ENCODE measurements at places on chromosomes 1 and 21. TPM values are rescaled to one million over a fixed set of nuclear protein-coding genes. Genes with fewer than 3 reads are reported as not detected.
A peak's percentile ranks its signal among the peaks of the same experiment; 100 is the strongest.

DNA sequence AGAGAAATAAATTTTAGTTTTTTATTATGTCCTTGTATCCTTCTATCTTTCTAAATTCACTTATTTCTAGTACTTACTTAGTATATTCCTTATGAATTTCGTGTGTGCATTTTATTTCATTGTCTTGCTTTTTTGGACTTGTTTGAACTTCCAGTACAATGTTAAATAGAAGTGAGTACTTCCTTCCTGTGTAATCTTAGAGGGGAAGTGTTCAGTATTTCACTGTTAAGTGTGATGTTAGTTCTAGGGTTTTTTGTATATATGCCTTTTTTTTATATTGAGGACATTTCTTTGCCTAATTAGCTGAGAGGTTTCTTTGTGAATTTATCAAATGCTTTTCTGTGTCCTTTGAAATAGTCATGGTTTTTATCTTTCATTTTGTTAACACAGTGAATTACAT lies 10.7 kb downstream of the LYPLAL1 start:
- DNase-seq: no peak

DNA sequence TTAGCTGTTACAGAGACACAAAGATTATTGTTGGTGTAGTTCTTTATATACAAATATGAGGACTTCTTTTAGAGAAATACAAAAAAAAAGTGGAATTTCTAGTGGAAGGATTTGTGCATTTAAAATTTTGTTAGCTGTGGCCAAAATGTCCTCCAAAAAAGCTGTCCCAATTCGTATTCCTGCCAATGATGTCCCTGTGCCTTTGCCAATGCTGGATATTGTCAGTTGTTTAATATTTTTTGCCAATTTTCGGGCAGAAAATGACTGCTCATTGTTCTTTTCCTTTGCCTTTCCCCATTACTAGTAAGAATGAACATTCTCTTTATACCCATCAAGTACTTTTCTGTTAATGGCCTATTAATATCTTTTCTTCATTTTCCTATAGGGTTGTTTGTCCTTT lies 110.0 kb upstream of the HOOK1 start:
- DNase-seq: no peak

- no peak for DNase-seq
Measured at GRCh38 chr1:85570446-85571180, 9.9 kb upstream of the CCN1 start.

GRCh38 chr1:221794079-221794670 lies 52.3 kb upstream of the DUSP10 start:
- DNase-seq: no peak

GRCh38 chr1:150152182-150152536 lies 2.4 kb downstream of the PLEKHO1 start:
- DNase-seq: no peak

DNA sequence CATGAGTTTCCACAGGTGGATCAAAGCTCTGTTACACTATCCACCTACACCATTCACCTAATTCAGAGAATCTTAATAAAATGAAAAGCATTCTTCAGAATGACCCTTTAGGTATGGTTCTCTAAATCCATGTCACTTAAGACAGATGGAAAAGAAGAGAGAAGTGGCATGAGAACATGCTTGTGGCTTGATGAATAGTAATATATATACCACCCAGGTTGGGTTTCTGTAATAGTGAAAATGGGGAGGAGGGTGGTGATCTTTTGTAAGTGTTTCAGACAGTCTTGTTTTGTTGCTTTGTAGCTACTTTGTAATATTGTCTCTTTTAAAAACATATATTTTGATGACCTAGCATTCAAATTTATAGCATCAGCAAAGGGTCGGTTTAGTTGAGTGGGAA lies 469.8 kb downstream of the USP25 start:
- DNase-seq: no peak

DNA sequence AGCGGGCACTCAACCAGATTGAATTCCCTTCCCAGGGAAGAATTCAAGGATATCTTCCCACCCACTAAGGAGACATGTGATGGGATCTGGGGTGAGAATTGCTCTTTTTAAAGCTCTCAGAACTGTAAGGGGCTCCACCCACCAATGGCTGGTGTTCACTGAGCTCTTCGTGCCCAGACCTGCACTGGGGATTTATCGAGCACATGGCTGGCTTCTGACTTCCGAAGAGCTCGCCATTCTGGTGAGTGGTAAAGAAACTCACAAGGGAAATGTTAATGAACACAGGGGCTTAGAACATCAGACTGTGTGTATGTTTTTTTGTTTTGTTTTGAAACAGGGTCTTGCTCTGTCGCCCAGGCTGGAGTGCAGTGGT lies 9.8 kb downstream of the PADI3 start:
- DNase-seq: no peak

DNA sequence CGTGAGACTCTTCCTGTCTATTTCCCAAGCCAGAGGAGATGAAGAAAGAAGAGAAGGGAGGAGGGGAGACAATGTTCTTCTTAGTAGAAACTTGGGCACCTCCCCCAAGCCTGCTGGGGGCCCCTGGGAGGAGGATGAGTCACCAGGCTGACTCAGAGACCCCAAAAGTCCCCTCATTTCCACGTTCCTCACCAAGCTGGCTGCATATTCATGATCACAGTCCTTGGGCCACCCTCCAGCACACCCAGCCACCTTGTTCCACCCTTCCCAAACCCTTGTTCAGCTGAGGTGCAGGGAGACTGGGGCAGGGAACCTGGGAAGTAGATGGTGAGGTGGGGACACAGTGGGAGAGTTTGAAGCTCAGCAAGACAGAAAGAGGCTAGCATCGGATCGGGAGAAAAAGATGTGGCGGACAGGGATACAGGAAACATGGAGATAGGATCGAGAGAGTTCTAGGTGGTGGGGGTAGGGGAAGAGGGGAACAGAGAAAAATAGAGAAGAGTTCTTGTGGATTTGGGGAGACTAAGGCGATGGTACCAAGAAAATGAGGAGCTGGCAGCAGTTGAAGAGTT lies 712 bp downstream of the RAB13 start:
- no peak for DNase-seq

DNA sequence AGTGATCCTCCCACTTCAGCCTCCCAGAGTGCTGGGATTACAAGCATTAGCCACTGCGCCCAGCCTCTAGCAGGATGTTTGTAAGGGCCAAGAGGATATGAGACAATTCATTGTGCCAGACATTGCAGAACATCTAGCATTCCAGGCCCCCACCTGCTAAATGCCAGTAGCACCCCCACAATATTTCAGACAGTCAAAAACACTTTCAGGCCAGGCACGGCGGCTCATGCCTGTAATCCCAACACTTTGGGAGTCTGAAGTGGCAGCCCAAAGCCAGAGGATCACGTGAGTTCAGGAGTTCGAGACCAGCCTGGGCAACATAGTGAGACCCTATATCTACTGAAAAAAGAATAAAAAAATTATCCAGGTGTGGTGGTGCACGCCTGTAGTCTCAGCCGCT lies 12.9 kb downstream of the PPIE start:
- no peak for DNase-seq

- DNase-seq: no peak
Measured at GRCh38 chr1:201226859-201227488, 36.4 kb downstream of the IGFN1 start.

DNA sequence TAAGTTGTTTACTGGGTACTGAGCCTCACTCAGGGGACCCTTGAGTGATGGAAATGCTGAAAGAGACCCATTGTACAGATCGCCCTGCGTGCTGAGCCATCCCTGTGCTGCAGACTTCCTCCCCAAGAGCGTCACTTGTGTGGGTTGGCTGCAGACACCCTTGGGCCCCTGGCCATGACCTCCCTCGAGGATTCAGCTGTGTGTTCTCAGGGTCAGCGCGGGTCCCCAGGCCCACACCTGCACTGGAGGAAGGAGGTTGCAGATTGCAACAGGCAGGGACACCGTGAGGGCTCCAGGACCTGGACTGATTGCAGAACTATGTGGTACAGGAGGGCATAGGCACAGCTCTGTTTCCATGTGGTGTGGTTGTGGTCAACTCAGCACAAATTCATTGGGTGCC lies 4.4 kb downstream of the SNAP47 start:
- DNase-seq: no peak

DNA sequence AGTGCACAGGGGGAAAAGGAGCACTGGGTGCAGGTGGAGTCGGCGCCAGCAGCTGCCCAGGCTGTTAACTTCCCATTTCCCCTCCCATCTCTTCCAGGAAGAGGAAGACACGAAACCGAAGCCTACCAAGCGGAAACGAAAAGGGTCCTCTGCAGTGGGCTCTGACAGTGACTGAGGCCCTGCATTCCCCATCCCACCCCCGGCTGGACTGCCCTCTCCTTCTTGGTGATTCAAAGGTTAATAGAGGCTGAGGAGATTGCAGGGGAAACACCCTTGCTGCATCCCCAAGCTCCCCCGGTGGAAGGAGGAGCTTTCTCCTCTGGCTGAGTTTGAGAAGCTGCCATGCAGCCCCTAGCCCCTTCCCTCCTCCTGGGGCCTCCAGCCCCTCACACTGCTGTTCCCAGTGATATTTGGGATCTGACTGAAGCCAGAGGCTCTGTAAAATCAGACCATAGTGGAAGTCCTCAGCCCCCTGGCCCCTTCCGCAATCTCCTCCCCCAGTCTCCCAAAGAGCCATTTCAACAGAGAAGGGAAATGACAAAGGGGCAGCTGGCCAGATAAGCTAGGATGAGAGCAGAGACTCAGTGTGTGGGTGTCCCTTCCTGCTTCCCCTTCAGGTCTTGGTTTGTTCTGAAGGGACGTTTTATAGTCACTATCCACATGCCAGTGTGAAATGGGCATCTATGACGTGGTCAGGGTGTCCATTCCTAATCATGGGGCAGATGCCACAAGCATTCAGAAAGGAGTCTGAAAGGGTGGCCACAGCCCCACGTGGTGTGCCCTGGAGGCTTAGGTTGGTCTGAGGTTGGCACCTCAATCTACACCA lies 1.9 kb upstream of the SLC27A3 start:
- DNase-seq: no peak

DNA sequence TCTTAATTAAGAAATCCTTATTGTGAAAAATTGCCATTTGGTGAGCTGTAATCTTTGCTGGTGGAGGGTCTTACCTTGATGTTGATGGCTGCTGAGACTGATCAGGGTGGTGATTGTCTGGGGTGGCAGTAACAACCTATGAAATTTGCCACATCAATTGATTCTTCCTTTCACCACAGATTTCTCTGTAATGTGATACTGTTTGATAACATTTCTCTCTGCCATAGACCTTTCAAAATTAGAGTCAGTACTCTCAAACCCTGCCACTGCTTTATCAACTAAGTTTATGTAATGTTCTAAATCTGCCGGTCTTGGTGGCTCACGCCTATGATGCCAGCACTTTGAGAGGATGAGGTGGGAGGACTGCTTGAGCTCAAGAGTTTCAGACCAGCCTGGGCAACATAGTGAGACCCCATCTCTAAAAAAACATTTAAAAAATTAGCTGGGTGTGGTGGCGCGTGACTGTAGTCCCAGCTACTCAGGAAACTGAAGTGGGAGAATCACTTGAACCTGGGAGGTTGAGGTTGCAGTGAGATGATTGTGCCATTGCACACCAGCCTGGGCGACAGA lies 5.0 kb downstream of the KPNA6 start:
- DNase-seq: no peak

- DNase-seq: peak; percentile 12
Measured at GRCh38 chr1:240801442-240801841, 189.5 kb upstream of the GREM2 start.

- DNase-seq: no peak
Measured at GRCh38 chr1:116179419-116179818, 68.2 kb downstream of the MAB21L3 start.

The CFAP141 gene
- total RNA-seq: not detected

The RAP1GAP gene
- 5.1 TPM for total RNA-seq

The ZBTB48 gene
- 27.5 TPM for total RNA-seq

The HES3 gene
- not detected for total RNA-seq

The PAQR7 gene
- 7.4 TPM for total RNA-seq

The THEM5 gene
- total RNA-seq: not detected

The TTLL10 gene
- not detected for total RNA-seq

The FMOD gene
- 203 TPM for total RNA-seq

The ST6GALNAC3 gene
- 4.0 TPM for total RNA-seq

The CTSS gene
- 30.8 TPM for total RNA-seq
